ENCODE measurements at places on chromosomes 11 and 22. TPM values are rescaled to one million over a fixed set of nuclear protein-coding genes. Genes with fewer than 3 reads are reported as not detected.

- DNase-seq: no peak
Observed at GRCh38 chr22:50167689-50168489, 2.6 kb upstream of the PANX2 start.

Gene USH1C
- total RNA-seq: not detected

DNA sequence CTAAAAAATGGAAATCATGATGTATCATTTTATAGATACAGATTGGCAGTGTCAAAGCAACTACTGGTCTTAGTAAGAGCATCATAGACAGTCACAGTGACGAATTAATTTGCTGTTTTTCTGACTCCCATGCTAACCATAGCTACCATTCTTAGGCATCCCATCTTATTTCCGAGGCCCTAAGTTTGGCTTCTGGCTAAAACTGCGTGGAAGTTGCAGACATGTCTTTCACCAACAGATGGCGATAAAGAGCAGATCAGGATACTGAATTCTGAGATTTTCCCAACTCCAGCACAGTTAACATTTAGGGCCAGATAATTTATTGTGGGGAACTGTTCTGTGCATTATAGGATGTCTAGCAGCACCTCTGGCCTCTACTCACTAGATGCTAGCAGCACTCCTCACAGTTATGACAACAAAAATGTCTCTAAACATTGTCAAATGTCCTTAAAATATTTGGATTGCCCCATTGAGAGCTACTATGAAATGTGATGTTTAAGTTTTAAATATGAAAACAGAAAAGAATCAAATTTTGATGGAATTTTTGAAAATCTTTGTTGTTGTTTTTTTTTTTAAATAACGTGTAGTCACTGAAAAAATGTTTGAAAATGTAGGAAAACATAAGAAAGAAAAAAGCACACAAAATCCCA lies 16.3 kb downstream of the OR2AG2 start:
- DNase-seq: peak; percentile 70

- no peak for DNase-seq
Observed at GRCh38 chr11:124938970-124939369, 3.1 kb upstream of the HEPACAM start.

GRCh38 chr11:70270877-70271648 lies 573 bp downstream of the PPFIA1 start:
- peak; percentile 50 for DNase-seq

- DNase-seq: no peak
Observed at GRCh38 chr11:69337211-69337721, 43.3 kb downstream of the MYEOV start.

DNA sequence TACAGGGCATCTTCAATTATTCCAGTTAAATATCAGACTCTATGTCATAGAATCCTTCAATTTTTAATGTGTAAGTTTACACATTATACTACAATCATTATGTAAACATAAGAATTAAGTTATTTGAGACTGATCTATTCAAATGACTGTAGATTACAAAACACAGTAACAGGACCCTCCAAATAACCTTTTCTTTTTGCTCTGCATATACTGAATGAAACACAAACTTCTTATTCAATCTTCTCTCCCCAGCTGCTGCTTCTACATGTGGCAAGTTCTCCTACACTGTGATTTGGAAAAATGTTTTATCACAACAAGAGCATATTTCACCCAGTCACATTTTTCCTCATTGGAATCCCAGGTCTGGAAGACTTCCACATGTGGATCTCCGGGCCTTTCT lies at the start of gene OR52J3:
Gene OR52J3 (plus strand): TSS at position 301 of the 400 bp plus-strand sequence. CDS start 0 bp downstream, at position 301.
- no peak for DNase-seq

- DNase-seq: no peak
Observed at GRCh38 chr11:59770319-59770718, 15.1 kb downstream of the STX3 start.

DNA sequence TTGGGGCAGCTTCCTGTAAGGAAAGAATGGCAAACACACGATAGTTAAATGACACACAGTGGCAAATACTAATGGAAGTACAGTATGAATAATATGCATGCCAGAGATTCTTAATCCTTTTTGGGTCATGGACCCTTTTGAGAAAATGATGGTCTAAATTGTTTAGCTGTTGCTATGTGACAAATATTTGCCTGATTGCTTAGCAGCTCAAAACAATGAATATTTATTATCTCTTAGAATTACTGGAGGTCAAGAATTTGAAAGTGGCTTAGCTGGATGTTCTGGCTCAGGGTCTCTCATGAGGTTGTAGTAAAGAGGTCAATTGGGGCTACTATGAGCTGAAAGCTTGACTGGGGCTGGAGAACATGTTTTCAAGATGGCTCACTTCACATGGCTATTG lies 69.7 kb downstream of the FANCF start:
- no peak for DNase-seq

GRCh38 chr22:32620992-32621391 lies 146.4 kb downstream of the FBXO7 start:
- DNase-seq: no peak

DNA sequence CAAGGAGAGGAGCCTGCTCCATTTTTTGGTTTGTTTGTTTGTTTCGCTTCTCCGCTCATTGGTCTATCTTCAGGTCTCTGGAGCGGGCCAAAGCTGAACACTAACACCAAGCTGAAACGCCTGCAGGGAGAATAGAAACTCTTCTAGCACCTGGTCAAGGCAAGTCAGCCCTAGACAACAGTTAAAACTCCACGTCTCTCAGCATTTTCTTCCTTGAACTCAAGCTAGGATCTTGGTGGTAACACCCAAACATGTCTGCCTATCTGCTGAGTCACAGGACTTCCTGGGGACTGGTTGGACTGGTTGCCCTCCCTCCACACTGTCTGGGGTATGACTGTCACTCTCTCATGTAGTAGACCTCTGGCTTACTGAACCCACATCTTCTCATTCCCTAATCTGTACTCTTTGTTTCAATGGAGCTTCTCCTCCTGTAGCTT lies 23.9 kb upstream of the RBFOX2 start:
- DNase-seq: no peak

DNA sequence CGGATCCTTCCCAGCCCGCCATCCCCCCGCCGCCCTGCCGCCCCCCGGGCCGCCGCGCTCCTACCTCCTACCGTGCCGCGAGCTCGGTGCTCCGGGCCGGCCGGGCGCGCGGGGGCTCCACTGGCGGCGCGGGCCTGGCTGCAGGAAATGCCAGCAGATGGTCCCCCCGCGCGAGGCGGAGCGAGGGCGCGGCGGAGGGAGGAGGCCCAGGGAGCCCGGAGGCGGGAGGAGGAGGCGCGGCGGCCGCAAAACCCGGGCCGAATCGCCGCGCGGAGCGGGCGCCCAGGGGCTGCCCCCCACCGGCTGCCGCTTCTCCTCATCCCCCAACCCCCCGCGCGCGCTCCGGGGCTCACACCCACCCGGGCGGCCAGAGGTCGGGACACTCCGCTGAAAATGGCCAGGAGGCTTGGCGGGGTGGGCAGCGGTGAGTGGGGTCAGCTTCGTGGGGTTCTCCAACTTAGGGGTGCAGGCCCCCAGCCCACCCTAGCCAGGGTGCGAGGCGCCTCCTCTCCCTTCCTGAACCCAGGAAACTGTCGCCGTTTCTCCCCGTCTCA lies at the start of gene OSBPL5:
Gene OSBPL5 (minus strand): TSS at position 159 of the 554 bp plus-strand sequence. CDS start 36,162 bp downstream, outside the sequence.
- DNase-seq: peak; percentile 77

Gene BTG4
- total RNA-seq: not detected

- no peak for DNase-seq
Observed at GRCh38 chr11:123561431-123561800, 93.0 kb downstream of the SCN3B start.

GRCh38 chr22:29152954-29153719 lies 52.6 kb upstream of the EMID1 start:
- DNase-seq: no peak

Data from dermis blood vessel endothelial cell (primary cell).